Pancreas (tissue), 10 donors: ENCODE measurements at places on chromosomes 6 and 20. TPM values are rescaled to one million over a fixed set of nuclear protein-coding genes. Genes with fewer than 3 reads are reported as not detected.

ELOVL2 gene
- polyA plus RNA-seq = 1.9 TPM

FAM162B gene
- 0.95 TPM for polyA plus RNA-seq

VTA1 gene
- polyA plus RNA-seq = 14.7 TPM

HM13 gene
- polyA plus RNA-seq = 178 TPM
